Mesangial cell (primary cell): ENCODE measurements at places on chromosomes 2 and 18. TPM values are rescaled to one million over a fixed set of nuclear protein-coding genes. Genes with fewer than 3 reads are reported as not detected.

GBX2 gene
- total RNA-seq, result 0.89 and 2.1 TPM in 2 replicates

SLC8A1 gene
- total RNA-seq, result 6.5 and 9.3 TPM in 2 replicates

CTNNA2 gene
- total RNA-seq, result 0.51 TPM in 1 of 2 replicates, not detected in the other

CERKL gene
- 0.38 and 0.65 TPM in 2 replicates for total RNA-seq

TXNDC2 gene
- 0.13 TPM in 1 of 2 replicates, not detected in the other for total RNA-seq

DYNAP gene
- not detected in 2 replicates for total RNA-seq

SIGLEC15 gene
- total RNA-seq, result 10.9 and 29.2 TPM in 2 replicates
